Fibroblast of lung (primary cell): ENCODE measurements at places on chromosomes 4 and X. TPM values are rescaled to one million over a fixed set of nuclear protein-coding genes. Genes with fewer than 3 reads are reported as not detected.

DNA sequence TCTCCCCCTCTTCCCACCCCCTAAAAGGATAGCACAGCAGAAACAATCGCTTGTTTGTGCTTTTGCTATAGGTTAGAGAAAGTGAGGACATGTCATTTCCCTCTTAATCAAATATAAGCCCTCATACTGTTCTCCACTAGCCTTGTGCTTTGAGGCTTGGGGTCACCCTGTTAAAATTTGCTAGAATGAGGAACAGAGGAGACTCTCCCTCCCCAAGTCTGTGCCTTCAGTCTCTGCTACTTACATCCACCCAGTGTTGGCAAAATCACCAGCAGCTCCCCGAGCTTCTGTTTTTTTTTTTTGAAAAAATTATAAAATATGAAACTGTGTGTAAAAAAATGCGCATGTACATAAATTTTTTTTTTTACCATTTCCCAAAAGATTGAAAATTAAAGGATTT lies 19.3 kb downstream of the KLF3 start:
- peaks cover 7% of the 10 kb centered on the region for H3K4me1 ChIP-seq
- H3K27ac ChIP-seq, result no peak overlapping the region
- H3K27me3 ChIP-seq, result no peaks in the 10 kb centered on the region
- H3K4me3 ChIP-seq, result no peak overlapping the region

GRCh38 chr4:114601304-114602052 lies 2.9 kb downstream of the UGT8 start:
- H3K27me3 ChIP-seq, result peaks cover 25% of the 10 kb centered on the region
- H3K27ac ChIP-seq, result no peak overlapping the region
- no peak overlapping the region for H3K4me3 ChIP-seq
- no peaks in the 10 kb centered on the region for H3K36me3 ChIP-seq
- H3K4me1 ChIP-seq, result no peaks in the 10 kb centered on the region

- DNase-seq, result peak; percentile 18
- H3K4me3 ChIP-seq, result no peak overlapping the region
- no peaks in the 10 kb centered on the region for H3K36me3 ChIP-seq
- no peaks in the 10 kb centered on the region for H3K4me1 ChIP-seq
- no peaks in the 10 kb centered on the region for H3K27me3 ChIP-seq
- no peak overlapping the region for H3K27ac ChIP-seq
Measured at GRCh38 chr4:66404141-66404540, 733.9 kb upstream of the EPHA5 start.

- no peaks in the 10 kb centered on the region for H3K27me3 ChIP-seq
- H3K27ac ChIP-seq, result no peak overlapping the region
- no peak overlapping the region for H3K4me3 ChIP-seq
Measured at GRCh38 chr4:6752486-6752829, 30.1 kb upstream of the KIAA0232 start.

NHS gene
- 2.1 and 3.8 TPM in 2 replicates for total RNA-seq

DNA sequence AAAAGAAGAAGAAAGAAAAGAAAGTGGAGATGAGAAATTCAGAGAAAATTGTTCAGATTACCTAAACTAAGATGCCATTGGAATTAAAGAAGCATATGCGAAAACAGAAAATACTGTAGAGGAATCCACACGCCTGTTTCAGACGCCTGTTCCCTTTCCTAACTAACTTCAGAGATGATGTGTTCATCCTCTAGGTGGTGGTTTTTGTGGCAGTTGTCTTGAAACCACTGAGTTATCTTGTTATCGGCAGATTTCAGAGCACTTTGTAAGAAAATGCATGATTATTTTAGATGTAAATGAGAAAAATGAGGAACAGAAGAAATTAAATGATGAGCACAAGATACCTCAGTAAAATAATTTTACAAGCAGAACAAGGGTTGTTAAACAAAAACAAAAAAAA lies 48.3 kb downstream of the FUNDC1 start:
- H3K36me3 ChIP-seq, result no peaks in the 10 kb centered on the region
- no peak for DNase-seq
- H3K4me1 ChIP-seq, result no peaks in the 10 kb centered on the region
- no peaks in the 10 kb centered on the region for H3K27me3 ChIP-seq
- H3K27ac ChIP-seq, result no peak overlapping the region
- H3K4me3 ChIP-seq, result no peak overlapping the region

NUDT11 gene
- total RNA-seq, result 7.1 and 7.7 TPM in 2 replicates

- H3K27ac ChIP-seq, result peak overlapping the region; percentile 58
- DNase-seq, result peak; percentile 98
Measured at GRCh38 chr4:114272226-114272625, 292.8 kb upstream of the ARSJ start.

GRCh38 chrX:9420275-9421265 lies 44.3 kb upstream of the TBL1X start:
- H3K4me1 ChIP-seq, result no peaks in the 10 kb centered on the region
- no peak overlapping the region for H3K4me3 ChIP-seq
- H3K27me3 ChIP-seq, result no peaks in the 10 kb centered on the region
- DNase-seq, result peak; percentile 20

GRCh38 chrX:74451450-74452198 lies 30.3 kb downstream of the SLC16A2 start:
- H3K4me1 ChIP-seq, result peaks cover 9% of the 10 kb centered on the region
- no peaks in the 10 kb centered on the region for H3K36me3 ChIP-seq
- no peak overlapping the region for H3K27ac ChIP-seq
- H3K27me3 ChIP-seq, result no peaks in the 10 kb centered on the region
- DNase-seq, result no peak

GRCh38 chr4:146224326-146224966 lies 10.1 kb downstream of the REELD1 start:
- no peaks in the 10 kb centered on the region for H3K4me1 ChIP-seq
- peak; percentile 28 for DNase-seq
- H3K4me3 ChIP-seq, result no peak overlapping the region
- no peaks in the 10 kb centered on the region for H3K36me3 ChIP-seq
